COLO829 (cell line): ENCODE measurements at places on chromosomes 16 and 17.

- no peak for DNase-seq
These were observed 7.3 kb downstream of the PMFBP1 start for GRCh38 chr16:72164691-72165090.

GRCh38 chr16:84220851-84221250 is 19.0 kb downstream of the KCNG4 start:
- DNase-seq = no peak

DNA sequence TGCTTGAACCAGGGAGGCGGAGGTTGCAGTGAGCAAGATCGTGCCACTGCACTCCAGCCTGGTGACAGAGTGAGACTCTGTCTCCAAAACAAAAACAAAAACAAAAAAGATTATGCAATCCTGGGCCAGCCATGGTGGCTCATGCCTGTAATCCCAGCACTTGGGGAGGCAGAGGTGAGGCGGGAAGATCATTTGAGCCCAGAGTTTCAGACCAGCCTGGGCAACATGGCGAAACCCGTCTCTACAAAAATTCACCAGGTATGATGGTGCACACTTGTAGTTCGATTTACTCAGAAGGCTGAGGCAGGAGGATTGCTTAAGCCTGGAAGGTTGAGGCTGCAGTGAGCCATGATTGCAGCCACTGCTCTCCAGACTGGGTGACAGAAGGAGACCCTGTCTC is 109.6 kb downstream of the PPM1E start:
- DNase-seq = no peak

- no peak for DNase-seq
These were observed 46.4 kb downstream of the NXPH3 start for GRCh38 chr17:49621946-49622529.

DNA sequence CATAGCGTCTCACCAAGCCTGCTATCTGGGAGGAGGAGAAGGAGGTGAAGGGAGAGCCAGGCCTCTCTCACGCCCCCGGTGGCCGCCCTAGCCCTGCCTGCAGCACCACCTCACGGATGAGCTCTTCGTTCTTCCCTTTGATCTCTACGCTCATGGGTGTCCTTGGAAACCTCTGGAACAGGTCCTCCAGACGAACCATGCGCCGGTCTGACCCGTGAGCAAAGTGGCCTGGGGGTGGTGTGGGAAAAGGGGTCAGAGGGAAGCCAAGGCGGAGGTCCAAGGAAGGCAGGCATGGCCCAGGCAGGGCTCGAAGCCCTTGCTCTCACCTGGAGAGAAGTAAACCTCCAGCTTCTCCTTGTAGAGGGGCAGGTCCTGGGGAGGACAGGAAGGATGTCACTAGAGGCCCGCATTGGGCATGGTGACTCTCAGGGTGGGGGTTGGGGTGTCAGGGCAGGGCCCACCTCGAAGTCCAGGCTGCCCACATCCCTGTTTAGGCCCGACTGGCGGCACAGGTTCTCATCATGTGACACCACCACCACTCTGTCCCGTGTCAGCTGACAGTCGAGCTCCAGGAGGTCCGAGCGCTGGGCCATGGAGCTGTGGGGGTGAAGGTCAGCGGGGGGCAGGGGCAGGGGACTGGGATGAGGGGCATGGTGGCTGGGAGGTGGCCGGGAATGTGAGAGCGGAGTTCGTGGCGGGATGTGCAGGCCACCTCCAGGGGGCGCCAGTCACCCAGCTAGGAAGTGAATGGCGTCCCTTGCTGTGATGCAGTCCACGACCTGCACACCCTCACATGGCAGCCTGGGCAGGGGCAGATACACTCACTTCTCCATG is 923 bp downstream of the GDPD3 start:
- DNase-seq = peak; percentile 69

GRCh38 chr16:56260378-56261160 is 69.3 kb downstream of the GNAO1 start:
- no peak for DNase-seq
